Left hindlimb (tissue), 1 donor: ENCODE measurements at places on chromosomes 1 and 21.

- no peak for DNase-seq
Observed at GRCh38 chr21:31426235-31426797, 82.3 kb upstream of the TIAM1 start.

- no peak for DNase-seq
Observed at GRCh38 chr1:2228157-2228594, at the start of gene SKI. Gene SKI (plus strand): TSS chr1:2228319. CDS start chr1:2228767, 448 bp downstream.

- DNase-seq = no peak
Observed at GRCh38 chr1:184322253-184322652, 64.6 kb upstream of the C1orf21 start.

DNA sequence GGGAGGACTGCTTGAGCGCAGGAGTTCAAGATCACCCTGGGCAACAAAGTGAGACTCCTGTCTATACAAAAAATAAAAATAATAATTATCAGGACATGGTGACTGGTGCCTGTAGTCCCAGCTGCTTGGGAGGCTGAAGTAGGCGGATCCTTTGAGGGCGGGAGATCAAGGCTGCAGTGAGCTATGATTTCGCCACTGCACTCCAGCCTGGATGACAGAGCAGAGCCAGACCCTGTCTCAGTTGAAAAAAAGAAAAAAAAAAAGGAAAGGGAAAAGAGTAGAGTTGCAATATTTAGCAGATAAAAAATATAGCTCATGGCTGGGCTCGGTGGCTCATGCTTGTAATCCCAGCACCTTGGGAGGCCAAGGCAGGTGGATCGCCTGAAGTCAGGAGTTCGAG is 3.3 kb upstream of the S1PR1 start:
- DNase-seq = no peak

- DNase-seq = peak; percentile 86
Observed at GRCh38 chr1:3746830-3747521, 5.3 kb upstream of the CCDC27 start.

GRCh38 chr21:33816174-33816573 is 99.4 kb downstream of the ATP5PO start:
- DNase-seq = no peak
